ENCODE measurements at places on chromosomes 16 and 17.

GRCh38 chr17:61247439-61247838 is 152.2 kb upstream of the TBX2 start:
- DNase-seq: no peak

- DNase-seq: no peak
Observed at GRCh38 chr17:10460062-10460461, 9.3 kb downstream of the MYH4 start.

DNA sequence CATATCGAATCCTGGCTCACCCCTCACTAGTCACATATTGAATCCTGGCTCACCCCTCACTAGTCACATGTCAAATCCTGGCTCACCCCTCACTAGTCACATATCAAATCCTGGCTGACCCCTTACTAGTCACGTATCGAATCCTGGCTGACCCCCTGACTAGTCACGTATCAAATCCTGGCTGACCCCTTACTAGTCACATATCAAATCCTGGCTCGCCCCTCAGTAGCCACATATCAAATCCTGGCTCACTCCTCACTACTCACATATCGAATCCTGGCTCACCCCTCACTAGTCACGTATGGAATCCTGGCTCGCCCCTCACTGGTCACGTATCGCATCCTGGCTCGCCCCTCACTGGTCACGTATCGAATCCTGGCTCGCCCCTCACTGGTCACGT is 156.7 kb upstream of the RPH3AL start:
- DNase-seq: no peak

DNA sequence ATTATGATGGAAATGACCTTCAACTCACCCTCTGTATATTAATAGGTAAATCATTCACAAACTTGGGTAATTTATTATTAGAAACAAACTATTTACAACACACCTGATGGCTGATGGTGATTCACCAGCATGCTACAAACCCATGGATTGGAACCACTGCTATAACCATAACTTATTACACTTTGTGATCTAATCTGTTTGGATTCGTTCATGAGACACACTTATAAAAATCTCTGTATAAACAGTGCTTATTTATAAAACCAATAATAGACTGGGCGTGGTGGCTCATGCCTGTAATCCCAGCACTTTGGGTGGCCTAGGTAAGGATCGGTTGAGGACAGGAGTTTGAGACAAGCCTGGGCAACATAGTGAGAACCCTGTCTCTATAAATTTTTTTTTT is 16.0 kb downstream of the SMIM36 start:
- DNase-seq: no peak

GRCh38 chr17:50943575-50943933 is 77.4 kb upstream of the TOB1 start:
- no peak for DNase-seq

- DNase-seq: no peak
Observed at GRCh38 chr17:15945527-15946191, 729 bp downstream of the ADORA2B start.

Measured in H54 (cell line).